Activated CD8-positive, alpha-beta memory T cell treated with anti-CD3 and anti-CD28 coated beads for 48 hours (primary cell): ENCODE measurements at places on chromosomes 5 and 9.

DNA sequence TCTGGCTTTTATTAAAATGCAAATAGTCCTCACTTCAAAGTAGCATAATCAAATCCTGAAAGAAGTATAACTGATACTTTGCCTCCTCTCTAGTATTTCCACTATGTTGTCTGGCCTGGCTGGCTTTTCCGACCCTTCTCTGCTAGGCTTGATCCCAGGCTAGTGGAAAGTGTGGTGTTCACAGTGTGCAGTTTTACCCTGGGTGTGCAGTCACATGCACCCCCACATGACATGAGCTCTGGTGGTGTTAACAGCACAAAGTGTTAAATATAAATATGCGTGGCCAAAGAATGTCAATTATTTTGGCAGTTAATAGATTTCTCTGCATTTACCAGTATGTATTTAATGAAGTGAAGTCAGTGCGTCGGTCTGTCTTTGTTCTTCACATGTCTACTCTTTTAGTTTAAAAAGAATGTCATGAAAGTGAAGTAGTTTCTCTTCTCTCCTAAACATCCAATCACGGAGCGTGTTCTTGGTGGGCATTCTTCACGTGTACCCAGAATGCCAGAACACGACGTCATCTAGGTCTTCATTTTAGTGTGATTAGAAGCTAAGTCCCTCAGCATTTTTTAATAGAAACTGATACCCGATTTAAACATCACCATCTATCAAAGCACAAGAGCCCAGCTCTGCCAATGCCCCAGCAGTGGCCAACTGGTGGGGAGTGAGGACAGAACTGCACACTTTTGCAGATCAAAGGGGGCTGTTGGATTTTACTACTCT is 286.4 kb downstream of the FANCC start:
- DNase-seq: no peak

DNA sequence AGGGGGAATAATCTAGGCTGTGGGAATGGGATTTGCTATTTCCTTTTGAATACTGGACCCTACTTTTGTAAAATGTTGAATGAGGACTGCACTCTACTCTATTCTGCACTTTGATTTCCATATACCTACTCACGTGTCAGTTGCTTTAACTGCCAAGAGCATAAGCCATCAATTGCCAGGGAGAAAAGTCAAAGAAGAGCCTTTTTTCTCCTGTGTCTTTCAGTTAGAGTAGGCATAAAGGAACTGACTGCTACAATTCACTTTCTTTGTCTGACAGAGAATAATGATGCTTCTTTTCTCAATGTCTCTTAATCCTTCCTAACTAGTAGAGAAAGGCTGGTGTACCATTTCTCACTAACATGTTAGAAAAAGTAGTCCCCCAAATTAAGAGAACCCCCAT is 231.6 kb downstream of the ELAVL2 start:
- no peak for DNase-seq

GRCh38 chr9:33297432-33297831 is 7.1 kb downstream of the NFX1 start:
- DNase-seq: no peak

- DNase-seq: no peak
These were observed 113.2 kb downstream of the STARD4 start for GRCh38 chr5:111399113-111399512.

- DNase-seq: no peak
These were observed 63.9 kb downstream of the ALDH1A1 start for GRCh38 chr9:72888943-72889342.

DNA sequence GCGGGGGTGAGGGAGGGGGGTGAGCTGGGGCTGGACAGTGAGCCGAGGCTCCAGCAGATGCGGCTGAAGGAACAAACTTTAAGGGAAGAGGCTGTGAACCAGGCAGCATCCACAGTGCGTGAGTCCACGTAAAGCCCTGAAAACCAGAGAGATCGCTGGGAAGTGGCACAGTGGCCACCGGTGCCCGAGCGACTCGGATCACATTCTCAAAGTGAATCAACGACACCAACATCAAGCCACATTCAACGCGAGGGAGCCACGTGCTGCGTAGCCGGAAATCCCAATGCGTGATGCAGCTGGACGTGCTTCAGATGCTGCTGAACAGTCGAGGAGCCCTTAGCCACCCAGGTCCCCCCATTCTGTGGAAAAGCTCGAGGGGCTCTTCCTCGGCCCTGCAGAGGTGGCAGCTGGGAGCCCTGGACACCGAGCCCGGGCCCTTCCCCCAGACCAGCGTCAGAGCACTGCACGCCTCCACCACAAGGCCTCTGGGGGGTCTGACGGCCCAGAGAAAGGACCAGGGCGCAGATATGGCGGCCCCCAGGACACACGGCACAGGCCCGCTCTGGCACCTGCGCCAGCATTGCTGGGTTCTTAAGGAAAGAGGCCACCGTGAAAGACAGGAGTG is 53.7 kb upstream of the EXOC3 start:
- DNase-seq: no peak

DNA sequence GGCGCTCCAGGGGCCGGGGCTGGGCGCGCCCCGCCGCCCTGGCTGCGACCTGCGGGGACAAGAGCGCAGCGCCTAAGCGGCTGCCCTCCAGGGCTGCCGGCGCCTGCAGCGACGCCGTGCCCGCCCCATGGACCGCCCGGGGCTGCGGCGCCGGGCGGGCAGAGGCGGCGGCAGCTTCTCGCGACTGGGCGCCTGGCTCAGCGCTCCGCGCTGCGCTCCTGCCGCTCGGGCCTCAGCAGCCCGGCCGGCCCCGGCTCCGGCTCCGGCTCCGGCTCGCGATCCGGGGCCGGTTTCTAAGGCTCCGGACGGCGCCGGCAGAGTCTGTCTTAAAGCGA is at the start of gene PITX1:
Gene PITX1 (minus strand): TSS at position 328 of the 335 bp plus-strand sequence. CDS start 347 bp downstream, outside the sequence.
- no peak for DNase-seq

DNA sequence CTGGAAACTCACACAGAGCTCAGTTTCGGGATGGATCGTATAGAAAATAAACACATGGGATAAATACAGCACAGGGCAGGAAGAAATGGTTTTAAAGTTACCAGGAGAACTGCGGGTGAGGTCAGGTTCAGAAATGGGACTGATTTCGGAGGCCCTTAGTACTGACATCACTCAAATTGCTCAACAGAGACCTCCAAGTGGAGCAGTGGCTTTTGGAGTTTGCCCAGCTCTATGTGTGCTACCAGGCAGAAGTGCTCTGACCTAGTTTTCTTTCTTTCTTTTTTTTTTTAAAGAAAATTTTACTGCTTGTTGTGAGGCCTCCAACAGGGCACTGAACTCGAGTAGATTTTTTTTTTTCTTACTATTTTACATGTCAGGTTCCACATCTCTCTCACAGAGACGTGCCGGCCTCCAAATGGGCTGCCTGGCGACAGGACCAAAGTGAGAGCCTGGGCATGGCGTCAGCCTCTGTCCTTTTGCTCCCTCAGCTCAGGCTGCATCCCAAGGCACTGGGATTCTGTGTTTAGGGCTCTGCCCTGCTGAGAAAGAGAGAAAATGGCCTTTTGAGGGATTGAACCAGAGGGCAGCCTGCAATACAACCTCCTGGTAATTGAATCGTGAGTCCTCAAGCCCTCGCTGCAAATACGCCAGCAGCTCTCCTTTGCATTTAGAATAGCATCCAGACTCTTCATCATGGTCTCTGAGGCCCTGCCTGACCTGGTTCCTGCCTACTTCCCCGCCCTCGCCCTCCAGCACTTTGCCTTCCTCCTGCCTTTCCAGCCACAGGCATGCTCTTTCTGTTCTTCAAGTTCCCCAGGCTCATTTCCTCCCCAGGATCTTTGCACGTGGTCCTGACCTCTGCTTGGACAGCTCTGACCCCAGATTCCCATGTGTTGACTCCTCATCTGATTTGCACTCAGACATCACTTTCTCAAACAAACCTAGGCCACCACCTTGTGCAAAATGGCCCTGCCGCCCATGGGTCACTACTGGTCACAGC is 173.5 kb downstream of the FGF1 start:
- DNase-seq: no peak

DNA sequence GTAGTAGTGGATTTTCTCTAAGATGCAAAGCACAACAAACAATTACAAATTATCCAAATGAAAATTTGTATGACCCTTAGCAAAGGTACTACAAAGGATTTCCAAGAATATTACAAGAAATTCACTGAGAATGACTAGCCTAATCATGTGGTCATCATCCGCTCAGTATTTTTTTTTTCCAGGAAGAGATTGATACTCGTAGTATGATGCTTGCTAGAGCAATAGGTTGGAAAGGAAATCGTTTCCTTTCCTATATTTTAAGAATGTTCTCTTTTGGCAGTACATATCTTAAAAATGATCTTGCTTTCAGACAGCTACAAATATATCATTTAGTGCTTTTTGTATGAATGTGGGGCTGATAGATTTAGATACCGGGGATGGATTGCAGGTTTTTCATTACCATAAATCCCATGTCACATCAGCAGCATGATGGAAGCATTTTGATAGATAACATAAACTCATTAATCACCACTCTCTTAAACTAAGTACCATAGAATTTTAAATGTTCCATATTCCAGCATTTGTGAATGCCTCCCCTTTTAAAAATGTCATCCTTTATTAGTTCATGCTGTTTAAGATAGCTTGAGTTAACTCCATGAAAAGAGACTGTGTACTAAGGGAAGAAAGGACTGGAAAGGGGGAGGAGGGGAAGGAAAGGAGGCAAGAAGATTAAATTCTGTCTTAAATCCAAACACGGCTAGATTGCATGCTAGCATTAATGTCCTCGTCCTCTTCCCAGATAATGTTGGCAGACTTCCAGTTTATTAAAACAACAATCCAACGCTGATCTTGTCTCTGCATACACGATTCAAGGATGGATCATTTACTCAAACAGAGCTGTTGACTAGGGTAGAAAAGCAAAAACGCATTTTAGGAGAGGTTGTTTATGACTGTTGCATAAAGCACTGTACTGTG is 311.7 kb upstream of the ZNF608 start:
- no peak for DNase-seq

GRCh38 chr9:89047667-89048066 is 56.4 kb downstream of the S1PR3 start:
- DNase-seq: no peak
